ENCODE measurements at places on chromosomes 7 and 10.
A peak's percentile ranks its signal among the peaks of the same experiment; 100 is the strongest.

DNA sequence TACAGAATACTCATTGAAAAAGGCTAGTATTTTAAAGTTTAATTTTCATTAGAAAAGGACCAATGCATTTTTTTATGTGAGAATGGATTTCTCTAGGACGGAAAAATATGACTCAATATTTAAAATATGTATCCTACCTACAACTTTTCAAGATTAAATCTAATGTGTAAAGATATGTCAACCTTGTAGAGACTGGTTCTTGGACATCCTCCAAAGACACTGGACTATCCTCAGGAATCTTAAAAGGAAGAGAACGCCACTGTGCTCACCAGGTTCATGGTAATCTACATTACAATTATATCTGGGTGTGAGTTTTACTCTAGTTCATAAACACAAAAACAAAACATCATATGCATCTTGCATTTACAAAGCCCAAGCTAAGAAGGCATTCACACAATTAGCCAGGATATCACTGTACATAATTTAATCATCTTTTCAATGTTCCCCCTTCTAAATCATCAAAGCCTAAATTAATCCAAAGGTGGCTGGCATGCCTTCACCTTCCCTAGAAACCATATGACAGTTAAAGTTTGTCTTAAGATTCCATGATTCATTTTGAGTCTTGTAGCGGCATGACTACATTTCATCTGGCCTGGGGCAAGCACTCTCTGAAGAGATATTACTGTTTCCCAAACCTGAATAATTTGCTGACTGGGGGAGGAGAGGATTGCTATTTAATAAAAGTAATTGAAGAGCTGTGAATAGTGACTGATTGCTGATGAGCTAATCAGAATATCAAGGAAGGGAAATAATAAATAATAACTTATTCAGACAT lies 12.0 kb downstream of the SGCE start:
- peaks cover 62% of the 10 kb centered on the region for H3K4me1 ChIP-seq
- no peaks in the 10 kb centered on the region for H3K36me3 ChIP-seq
- no peak for DNase-seq
- H3K4me3 ChIP-seq, result no peak overlapping the region

- H3K27ac ChIP-seq, result no peak overlapping the region
- H3K4me1 ChIP-seq, result peaks cover 30% of the 10 kb centered on the region
- no peak overlapping the region for H3K4me3 ChIP-seq
Measured at GRCh38 chr10:78992333-78992732, 76.4 kb upstream of the ZMIZ1 start.

GRCh38 chr7:1492640-1493039 lies 11.5 kb downstream of the INTS1 start:
- DNase-seq, result no peak
- H3K4me1 ChIP-seq, result no peaks in the 10 kb centered on the region
- no peaks in the 10 kb centered on the region for H3K27me3 ChIP-seq

DNA sequence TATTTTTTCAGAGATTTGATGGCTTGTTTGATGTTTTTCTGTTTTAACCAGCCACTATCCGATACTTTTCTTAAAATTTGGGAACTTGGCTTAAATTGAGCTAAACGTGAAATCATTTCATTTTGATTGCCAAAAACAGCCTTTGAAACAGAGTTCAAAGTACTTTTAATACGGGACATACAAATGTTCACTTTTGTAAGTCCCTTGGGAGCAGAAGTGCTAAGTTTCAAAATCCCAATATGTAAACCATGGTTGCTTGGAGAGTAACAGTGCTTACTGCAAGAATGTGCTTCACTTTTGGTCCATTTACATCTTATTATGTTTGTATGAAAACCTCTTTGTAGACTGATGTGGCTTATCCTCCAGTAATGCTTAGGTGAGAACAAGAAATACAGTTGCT lies 10.9 kb downstream of the PNPLA8 start:
- H3K27ac ChIP-seq, result no peak overlapping the region
- H3K4me1 ChIP-seq, result peaks cover 3% of the 10 kb centered on the region
- no peak for DNase-seq
- H3K36me3 ChIP-seq, result peaks cover 33% of the 10 kb centered on the region

DNA sequence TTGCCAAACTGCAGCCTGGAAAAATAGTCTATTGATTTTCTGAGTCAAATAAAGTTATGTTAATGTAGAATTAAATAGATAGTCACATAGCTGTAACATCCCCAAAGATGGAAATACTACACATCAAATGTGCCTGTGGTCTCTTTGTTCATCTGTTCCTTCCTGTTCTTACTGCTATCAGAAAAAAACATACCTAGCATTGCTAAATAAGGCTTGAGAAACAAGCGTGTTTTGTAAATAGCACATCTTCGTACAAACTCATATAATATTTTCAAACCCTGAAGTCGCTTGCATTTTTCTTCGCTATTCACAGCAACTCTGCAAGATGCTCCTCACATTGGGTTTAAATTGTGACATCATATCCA lies 116.1 kb downstream of the KLF6 start:
- H3K4me1 ChIP-seq, result peaks cover 33% of the 10 kb centered on the region
- H3K36me3 ChIP-seq, result no peaks in the 10 kb centered on the region
- no peaks in the 10 kb centered on the region for H3K27me3 ChIP-seq
- H3K27ac ChIP-seq, result no peak overlapping the region
- peak overlapping the region; percentile 53 for H3K4me3 ChIP-seq

DNA sequence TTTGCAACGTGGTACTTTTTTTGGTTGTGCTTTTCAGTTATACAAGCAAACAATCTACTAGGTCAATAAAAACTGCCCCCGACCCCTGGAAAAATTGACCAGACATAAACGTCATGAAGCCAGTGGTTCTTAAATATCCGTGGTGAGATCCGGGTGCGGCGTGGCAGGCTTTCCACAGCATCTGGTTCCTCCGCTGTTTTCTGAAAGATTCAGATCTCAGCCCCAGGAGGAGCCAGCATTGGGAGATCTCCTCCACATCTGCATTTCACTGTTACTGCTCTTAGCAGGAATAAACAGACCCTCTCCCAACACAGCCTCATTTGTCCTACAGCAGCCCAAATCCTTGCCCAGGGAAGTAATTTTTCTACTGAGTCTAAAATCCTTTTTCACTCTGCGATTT lies 664.3 kb upstream of the FOXK1 start:
- no peak for DNase-seq
- H3K4me1 ChIP-seq, result peaks cover 24% of the 10 kb centered on the region
- H3K4me3 ChIP-seq, result no peak overlapping the region
- peaks cover 2% of the 10 kb centered on the region for H3K27me3 ChIP-seq

- no peaks in the 10 kb centered on the region for H3K27me3 ChIP-seq
- no peak overlapping the region for H3K27ac ChIP-seq
- no peak overlapping the region for H3K4me3 ChIP-seq
- peaks cover 15% of the 10 kb centered on the region for H3K36me3 ChIP-seq
- peaks cover 66% of the 10 kb centered on the region for H3K4me1 ChIP-seq
- DNase-seq, result no peak
Measured at GRCh38 chr10:63241841-63242281, 108.7 kb downstream of the NRBF2 start.

Data from WTC11 (cell line).